ENCODE measurements at places on chromosomes 2 and 18.

GRCh38 chr2:9074930-9075329, 71.4 kb upstream of the MBOAT2 start:
- DNase-seq = no peak

DNA sequence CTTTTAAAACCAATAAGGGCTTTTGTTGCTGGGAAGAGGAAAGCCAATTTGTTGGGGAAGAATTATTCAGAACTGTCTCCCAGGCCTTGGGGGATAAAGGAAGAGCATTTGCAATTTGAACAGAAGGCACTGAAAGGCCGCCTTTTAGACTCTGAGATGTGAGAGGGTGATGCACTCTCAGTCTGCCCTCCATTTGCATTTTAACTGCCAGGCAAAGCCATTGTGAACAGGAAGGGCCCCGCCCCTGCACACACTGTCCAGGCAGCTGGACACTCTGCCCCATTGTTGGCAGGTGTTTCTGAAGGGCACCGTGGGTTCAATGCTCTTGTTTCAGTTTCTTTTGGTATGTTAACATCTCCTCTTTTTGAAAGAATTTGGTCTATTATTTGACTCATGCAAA, 169.5 kb upstream of the COPS8 start:
- no peak for DNase-seq

DNA sequence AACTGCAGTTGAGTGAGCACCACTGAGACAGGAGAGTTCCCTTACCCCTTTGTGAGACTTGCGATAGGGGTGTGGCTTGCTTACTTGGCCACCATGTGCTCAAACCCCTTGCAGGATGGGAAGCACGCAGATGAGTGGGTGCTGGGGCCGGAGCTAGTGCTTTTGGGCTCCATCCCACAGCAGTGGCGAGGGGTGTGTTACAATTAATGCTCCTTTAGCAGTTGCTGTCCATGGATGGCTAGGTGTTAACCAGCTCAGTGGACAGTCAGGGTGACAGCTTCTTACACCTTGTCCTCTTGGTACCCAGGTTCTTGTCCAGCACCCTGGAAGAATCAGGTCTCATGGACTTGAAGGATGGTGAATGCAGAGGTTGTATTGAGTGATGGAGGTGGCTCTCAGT, 103.9 kb downstream of the SH3RF3 start:
- DNase-seq = no peak

GRCh38 chr2:191629001-191629453, 48.9 kb upstream of the NABP1 start:
- DNase-seq = no peak

GRCh38 chr18:39607034-39607433, 2041.4 kb upstream of the CELF4 start:
- no peak for DNase-seq

- no peak for DNase-seq
These were observed 29.5 kb downstream of the SLC39A10 start for GRCh38 chr2:195686564-195686963.

DNA sequence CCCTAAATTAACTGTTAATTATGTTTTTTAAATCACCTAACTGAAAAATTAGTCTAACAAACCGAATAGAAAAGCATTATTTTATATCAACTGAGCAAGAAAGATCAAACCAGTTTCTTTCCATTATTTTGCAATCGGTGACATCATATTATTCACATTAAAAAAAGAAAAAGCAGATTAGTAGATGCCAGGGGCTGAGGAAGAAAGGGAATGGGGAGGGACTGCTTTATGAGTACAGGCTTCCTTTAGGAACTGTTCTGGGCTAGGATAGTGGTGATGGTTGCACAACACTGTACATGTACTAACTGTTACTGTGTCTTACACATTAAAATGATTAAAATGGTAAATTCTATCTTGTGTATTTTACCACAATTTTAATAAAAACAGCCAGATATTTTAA, 59.3 kb downstream of the COBLL1 start:
- no peak for DNase-seq

DNA sequence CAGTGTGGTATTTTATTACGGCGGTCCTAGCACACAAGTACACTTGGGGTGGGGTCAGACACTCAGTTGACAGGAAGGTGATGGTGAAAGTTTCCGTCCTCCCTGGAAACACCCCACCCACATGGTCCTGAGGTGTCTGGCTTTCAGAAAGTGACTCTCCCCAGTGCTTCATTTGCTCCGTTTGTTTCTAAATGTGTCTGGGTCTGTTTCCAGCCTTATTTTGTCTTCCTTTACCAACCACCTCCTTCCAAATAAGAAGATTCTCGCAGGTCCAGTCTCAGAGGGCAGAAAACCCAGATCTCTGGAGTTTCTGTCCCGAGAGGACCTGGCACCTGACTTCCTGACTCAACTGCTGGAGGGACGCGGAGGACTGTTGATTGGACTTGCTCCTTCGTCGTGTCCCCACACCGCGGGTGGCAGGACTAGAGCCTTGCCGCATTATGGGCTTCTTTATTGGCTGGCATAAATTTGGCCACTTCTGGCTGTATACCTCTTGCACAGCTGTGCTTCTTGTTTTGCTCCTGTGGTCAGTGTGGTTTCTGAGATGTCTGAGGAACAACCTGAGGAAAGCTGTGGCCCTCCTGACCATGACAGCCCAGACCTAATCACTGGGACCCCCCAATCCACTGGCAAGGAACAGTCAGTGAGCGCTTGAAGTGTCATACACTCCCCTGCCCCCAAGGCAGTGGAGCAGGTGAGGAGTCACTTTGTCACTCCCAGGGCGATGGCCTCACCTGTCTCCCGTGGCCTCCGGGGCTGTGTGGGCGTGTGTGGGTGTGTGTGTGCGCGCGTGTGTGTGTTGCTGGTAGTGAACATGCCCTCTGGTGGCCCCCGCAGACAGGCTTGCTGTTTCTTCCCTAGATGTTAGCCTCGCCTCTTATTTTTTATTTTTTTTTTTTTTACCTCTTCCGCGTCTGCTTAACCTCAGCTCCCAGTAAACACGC, 45.6 kb downstream of the MEX3C start:
- DNase-seq = peak; percentile 70

DNA sequence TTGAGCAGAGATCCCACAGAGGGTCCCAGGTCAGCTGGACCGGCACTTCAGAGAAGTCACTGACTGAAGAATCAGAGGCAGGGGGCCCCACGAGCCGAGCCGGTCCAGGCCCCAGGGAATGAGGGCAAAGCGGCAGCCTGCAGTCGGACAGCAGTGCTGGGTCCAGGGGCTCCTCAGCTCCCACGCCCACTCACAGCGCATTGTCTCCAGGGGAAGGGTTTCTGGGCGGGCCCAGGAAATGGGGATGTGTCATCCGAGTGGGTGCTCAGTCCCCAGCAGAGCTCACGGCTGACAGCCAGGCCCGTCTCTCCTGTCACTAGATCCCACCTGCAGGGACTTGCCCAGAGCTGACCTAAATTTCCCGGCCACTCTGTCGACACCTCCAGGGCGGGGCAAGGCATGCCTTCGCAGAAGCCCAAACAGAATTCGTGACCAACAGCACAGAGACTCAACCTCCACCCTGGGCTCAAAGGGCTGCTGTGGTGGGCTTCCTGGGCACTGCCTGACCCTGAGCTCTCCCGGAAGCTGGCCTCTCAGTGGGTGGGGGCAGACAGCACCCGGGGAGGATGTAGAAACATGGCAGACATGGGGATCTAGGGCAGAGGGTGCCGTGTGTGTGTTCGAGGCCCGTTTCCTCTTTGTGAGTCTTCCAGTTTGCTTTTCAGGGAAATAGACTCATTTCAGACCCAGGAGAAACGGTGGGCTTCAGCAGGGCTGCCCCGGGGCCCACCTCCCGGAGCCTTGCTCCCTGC, 42.1 kb upstream of the TAF1B start:
- DNase-seq = peak; percentile 23

- DNase-seq = no peak
These were observed 2.4 kb downstream of the TTN start for GRCh38 chr2:178804791-178805190.

DNA sequence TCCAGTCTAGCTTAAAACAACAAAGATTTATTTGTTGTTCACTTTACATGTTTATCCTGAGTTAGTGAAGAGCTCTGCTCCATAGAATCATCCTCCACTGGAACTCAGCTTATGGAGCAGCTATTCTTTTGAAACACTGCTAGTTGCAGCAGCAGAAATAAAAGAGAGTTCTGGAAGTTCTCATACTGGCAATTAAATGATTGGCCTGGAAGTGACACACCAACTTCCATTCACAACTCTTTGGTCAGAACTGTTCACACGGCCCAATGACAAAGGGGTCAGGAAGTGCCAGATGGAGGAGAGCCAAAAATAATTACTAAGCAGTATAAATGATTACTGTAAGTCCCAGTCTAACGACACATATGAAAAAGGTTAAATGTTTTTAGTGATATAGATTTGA, 39.1 kb downstream of the FBXO11 start:
- no peak for DNase-seq

- DNase-seq = peak; percentile 42
These were observed 20.6 kb downstream of the RPL37A start for GRCh38 chr2:216519154-216519762.

DNA sequence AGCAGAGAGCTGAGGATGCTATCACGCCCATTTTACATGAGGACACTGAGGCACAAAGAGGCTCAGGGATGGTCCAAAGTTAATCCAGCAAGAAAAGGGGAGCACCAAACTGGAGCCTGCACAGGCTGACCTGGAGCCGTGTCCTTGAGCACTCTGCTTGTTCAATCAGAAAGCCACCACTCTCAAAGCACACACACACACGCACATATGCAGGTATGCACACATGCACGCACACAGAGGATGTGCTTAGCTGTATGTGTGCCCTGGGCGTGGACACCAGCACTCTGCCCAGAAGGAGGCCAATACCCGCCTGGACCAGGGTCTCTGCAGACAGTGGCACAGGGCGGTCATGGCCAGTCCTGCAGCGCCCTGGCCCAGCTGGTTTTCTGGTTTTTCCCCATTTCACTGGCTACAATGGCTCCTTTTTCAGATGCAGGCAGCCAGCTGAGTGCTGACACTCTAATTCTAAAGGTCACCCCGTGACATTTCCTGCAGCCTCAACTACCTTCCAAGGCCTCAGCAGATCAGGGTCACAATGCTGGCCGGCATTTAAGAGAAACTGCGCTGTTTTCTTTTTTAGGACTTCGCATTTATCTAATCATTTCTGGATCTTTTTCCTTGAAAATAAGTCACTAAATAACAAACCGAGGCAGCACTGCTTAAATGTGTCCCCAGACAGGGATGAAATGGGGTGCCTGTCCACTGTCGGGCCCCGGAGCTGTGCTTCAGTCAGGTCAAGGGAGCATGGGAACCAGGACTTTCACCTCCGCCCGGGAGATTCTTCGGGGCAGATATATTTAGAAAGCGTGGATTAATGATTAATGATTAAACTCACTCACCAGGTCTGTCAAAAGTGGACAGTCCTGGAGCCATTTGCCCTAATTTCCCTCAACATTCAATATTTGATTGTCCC, 104.5 kb downstream of the HDAC4 start:
- DNase-seq = no peak

DNA sequence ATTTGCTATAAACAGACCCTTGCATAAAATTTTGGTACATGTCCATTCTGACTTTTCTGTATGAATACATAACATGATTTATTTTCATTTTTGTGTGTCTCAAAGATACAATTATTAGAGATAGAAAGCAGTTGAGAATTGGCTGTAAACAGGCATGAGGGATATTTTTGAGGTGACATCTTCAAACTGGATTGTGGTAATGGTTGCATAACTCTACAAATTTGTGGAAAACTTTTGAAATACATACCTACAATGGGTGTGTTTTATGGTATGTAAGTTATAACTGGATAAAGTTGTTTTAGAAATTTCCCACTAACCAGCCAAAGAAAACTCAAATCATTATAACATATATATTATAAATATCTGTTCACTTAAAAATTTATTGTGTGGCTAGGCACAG, 39.6 kb downstream of the GREB1L start:
- DNase-seq = no peak

GRCh38 chr2:120901201-120901600, 165.5 kb downstream of the GLI2 start:
- no peak for DNase-seq

GRCh38 chr2:234444893-234445292, 52.0 kb downstream of the ARL4C start:
- DNase-seq = no peak

DNA sequence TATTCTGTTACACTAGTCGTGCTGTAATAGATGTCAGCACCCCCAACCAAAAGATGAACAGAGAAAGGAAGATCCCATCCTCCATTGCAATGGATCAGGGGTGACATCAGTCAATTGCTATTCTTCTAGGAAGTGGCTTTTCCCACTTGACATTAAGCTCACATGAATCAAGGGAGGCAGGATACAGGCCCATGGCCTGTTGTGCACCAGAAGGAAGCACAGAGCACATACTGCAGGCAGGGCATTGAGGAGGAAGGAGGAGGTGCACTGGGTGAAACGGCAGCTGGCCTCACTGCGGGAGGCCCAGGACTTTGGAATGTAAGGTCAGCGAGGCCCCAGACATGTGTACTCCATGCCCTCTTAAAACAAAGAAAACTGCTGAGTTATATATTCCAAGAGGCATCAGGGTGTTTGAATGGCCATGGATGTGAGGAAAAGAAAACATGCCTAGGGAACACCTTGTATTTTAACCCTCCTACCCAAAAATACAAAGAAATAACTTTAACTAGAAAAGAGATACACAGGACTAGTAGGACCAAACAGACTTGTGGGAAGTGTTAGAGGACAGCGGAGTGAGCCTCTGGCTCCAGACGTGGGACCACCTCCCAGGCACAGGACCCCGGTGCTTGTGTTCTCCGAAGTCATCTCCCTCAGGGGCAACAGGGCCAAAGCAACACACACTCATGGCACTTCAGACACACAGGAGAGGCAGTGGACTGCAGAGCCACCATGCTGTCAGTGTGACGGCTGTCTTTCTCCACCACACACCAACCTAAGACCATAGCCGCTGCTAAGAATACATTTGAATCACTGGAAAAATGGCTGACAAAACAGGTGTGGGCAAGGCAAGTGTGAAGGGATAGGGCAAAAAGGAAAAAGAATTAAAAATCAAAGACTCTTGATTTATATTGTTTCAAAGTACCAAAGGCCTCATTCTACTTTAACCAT, 51.4 kb upstream of the RIOK3 start:
- DNase-seq = no peak

- DNase-seq = no peak
These were observed 51.2 kb upstream of the CREB1 start for GRCh38 chr2:207478572-207478971.

DNA sequence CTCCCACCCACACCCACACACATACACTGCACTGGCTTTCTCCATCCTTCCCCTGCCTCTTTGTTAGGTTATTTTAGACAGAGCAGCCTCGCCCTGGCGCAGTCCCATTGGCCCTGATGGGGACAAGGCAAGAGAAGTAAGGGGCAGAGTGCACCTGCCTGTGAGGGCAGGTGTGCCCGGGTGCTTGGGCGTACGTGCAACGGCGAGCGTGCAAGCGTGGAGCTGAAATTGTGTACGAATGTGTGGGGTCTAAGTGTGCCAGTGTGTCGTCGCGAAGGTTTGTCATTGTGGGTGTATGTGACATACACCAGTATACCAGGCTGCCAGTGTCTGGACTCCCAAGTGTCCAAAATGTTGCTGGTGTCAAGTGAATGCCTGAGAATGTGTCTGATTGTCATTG, 544 bp downstream of the LRATD1 start:
- DNase-seq = no peak
